ENCODE measurements at places on chromosomes 4 and X.

GRCh38 chr4:139872274-139872673 lies 206.7 kb downstream of the MGST2 start:
- peak; percentile 83 for DNase-seq

DNA sequence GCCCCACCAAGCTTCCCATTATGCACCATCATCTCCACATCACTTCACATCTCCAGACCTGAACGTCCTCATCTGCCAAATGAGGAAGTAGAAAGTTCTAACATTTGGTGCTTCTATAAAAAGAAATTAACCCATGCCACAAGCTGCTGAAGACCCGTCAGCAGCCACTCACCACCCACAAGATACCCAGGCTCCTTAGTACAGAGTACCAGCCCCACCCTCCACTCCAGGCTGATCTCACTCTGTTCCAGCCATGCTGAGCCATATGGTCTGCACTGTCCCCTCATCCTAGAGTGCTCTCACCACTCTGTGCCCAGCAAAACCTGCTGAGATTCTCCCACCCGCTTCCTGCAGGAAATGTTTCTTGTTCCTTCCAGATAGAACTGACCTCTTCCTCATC lies 240.8 kb upstream of the PPARGC1A start:
- DNase-seq = no peak

GRCh38 chrX:149571770-149572169 lies 15.5 kb downstream of the MAGEA9B start:
- no peak for DNase-seq

DNA sequence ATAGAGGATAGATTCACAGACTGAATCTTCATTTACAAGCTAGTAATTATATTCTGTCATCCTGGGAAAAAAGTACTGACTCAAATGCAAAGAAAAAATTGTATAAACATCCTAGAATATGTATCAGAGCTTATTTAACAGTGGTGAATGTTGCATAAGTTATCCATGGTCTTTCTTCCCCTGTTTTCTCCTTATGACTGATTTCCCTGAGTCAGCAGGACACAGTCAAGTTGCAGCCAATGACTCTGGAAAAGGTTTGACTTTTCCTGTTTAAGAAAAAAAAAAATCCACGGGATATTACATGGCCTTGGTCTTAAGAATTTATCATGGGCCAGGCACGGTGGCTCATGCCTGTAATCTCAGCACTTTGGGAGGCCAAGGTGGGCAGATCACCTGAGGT lies 36.5 kb downstream of the INPP4B start:
- DNase-seq = no peak

- peak; percentile 51 for DNase-seq
These were observed 773 bp downstream of the PRMT9 start for GRCh38 chr4:147683188-147683591.

DNA sequence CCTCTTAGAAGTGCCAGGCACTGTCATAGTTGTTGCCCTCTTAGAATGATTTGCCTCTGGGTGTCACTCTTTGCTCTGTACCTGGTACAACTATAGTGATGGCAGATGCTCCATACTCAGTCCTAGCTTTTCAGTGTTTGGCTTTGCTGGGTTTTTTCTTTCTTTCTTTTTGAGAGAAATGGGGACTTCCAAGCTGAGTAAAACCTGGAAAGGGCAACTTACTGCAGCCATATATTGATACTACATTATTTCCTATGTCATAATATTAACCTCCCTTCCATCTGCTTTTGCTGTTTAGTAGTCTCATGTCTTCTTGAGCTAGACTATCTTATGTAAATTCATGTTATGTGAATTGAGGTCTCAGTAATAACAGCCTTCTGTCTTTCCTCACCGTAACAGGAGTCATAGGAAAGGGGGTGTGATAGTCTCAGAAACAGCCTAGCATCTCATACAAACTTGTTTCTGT lies 49.0 kb downstream of the NIPAL1 start:
- DNase-seq = no peak

GRCh38 chr4:107866726-107867125 lies 42.0 kb downstream of the SGMS2 start:
- DNase-seq = no peak

GRCh38 chr4:9927341-9928007 lies 93.8 kb downstream of the SLC2A9 start:
- no peak for DNase-seq

- DNase-seq = no peak
These were observed 129.2 kb downstream of the FHDC1 start for GRCh38 chr4:153065276-153065675.

- no peak for DNase-seq
These were observed 1250.7 kb downstream of the RAPGEF2 start for GRCh38 chr4:160353548-160353947.
